ENCODE measurements at places on chromosomes 4 and X.
A peak's percentile ranks its signal among the peaks of the same experiment; 100 is the strongest.

GRCh38 chr4:95018785-95019184, 261.0 kb downstream of the BMPR1B start:
- no peak for DNase-seq

GRCh38 chr4:114729068-114729738, 130.6 kb downstream of the UGT8 start:
- peak; percentile 64 for DNase-seq

DNA sequence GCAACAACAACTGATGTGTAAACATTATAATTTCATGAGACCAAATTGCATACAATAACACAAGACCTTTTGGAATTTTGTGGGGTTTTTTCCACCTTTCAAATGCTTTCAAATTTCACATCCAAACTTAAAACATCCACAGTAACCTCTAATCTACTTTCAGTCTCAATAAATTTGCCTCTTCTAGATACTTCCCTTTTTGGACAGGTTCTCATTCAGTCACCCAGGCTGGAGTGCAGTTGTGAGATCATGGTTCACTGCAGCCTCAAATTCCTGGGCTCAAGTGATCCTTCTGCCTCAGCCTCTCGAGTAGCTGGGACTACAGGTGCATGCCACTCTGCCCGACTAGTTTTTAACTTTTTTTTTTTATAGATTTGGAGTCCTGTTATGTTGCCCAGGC, 556.6 kb downstream of the NLGN4X start:
- DNase-seq: no peak

- DNase-seq: no peak
These were observed 98.1 kb upstream of the OTUD4 start for GRCh38 chr4:145278341-145279121.

DNA sequence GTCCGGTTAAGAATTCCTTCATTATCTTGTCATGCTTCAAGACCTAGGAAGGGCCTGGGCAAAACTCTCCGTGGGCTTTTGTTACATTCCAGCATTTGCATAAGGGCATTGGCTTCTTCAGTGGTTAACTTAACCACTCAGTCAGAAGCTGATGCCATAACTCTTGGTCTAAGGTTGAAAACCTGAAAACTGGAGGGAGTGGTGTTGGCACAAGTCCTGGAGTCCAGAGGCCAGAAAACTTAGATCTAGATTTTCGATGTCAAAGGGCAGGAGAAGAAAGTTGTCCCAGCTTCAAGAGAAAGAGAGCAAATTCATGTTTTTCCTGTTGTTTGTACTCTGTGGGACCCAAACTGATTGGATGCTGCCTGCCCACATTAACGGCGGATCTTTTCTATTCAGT, 86.6 kb upstream of the GC start:
- no peak for DNase-seq

GRCh38 chrX:20056704-20057103, 60.0 kb downstream of the MAP7D2 start:
- no peak for DNase-seq

DNA sequence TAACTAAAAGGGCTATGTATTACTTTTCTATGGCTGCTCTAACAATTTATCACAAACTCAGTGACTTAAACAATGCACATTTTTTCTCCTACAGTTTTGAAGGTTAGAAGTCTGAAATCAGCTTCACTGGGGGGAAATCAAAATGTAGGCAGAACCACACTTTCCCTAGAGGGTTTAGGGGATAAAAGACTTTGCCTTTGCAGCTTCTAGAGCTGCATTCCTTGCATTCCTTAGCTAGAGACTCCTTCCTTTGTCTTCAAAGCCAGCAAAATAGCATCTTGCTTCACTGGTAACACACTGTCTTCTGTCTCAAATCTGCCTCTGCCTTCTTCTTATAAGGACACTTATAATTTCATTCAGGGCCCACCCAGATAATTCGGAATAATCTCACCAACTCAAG, 152.4 kb upstream of the SPIN4 start:
- DNase-seq: no peak

GRCh38 chr4:165308166-165308565, 19.3 kb upstream of the MSMO1 start:
- no peak for DNase-seq

DNA sequence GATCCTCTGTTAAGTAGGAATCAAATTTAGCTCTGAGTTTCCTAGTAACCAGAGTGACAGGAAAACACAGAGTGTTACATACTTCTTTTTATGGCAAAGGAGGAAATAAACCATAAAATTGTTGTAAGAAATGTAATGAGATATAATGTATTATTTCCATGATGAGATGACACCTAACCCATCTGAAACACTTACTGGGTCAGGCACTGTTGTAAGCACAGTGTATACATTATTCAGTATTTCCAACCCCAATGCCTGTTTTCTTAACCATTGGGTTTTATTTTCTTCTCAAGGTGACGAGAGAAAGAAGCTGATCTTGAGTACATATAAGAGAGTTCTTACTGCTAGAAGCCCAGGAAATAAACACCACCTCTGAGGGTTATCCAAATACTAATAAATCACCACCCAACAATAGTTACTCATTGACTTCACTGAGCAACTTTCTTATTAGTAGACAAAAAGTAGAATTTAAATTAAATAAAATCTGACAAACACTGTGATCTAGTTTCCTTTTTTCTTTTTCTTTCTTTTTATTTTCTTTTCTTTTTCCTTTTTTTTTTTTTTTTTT, 4.2 kb upstream of the ENAM start:
- no peak for DNase-seq

- DNase-seq: no peak
These were observed 433.5 kb downstream of the AFF2 start for GRCh38 chrX:148933881-148934280.

DNA sequence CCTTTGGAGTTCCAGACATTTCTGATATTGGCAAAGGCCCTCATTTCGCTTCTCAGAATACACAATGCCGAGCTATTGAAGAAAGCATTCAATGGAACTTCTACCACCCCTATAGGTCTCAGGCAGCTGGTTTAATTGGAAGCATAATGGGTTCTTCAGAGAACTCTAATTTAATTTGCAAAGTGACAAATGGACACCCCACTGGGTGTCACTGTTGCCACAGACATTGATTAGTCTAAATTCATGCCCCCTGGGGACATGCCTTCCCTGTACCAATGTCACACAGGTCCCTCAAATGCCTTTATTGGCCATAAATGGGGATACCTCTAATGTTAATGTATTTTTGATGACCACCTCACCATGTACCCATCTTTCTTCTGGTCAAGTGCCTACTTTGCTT, 22.9 kb upstream of the TMEM255A start:
- no peak for DNase-seq

DNA sequence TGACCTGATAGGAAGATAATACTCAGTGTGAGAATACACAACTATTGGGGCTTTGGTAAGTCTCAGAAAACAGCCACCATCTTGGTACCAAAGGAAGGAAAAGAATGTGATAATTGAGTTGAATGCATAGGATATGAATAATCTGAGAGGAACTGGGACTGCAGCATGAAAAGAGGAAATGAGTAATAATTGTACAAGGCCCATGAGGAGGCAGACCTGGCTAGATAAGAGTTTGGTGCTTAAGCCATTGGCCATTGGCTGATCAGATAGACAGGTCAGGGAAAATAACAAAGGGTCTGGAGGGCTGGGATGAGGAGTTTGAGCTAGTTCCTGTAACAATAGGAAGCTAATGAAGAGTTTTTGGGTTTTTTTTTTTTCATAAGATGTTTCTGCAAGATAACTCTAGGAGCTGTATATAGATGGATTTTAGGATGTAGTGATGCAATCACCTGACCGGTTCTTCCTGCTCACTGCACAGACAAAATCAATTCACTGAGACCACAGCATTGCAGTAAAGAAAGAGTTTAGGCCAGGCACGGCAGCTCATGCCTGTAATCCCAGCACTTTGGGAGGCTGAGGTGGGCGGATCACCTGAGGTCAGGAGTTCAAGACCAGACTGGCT, 5.3 kb upstream of the TRMT2B start:
- DNase-seq: no peak

- DNase-seq: peak; percentile 45
These were observed at the start of gene CHM for GRCh38 chrX:86047174-86047935. TSS of gene CHM (minus strand) at chrX:86047558. CDS start at chrX:86047532, 26 bp downstream.

DNA sequence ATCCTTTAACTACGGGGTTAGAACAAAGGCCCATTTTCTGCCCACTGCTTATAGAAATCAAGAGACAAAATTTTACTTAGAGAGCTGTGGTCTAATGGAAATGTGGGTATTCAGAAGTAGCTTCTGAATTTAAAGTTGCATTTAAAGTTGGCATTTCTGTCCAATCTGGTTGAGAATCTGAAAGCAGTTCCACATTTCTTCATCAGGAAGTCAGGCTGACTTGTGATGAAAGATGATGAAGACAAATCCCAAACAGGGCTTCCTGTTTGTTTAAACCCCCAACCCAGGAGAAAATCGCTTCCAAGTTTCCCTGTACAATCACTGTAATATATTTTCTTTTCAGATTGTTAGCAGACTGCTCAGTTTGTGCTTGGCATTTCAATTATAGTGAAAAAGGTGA, 345.3 kb downstream of the SPRY1 start:
- no peak for DNase-seq

DNA sequence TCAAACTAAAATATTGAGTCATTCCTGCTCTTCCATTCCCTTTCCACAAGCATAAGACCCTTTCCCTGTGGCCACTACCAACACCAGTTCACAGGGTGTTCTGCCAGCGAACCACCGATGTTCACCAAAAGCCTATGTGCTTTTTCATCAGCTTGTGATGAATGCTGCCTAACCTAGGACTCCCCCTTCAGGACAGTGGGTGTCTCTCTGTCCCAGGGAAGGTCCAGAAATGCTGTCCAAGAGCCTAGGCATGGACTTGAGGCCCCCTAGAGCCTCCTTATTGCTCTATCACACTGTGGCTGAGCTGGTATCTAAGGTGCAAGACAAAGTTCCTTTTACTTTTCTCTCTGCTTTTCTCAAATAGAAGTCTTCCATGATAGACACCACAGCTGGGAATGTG, 1015.6 kb downstream of the PCDH19 start:
- no peak for DNase-seq

DNA sequence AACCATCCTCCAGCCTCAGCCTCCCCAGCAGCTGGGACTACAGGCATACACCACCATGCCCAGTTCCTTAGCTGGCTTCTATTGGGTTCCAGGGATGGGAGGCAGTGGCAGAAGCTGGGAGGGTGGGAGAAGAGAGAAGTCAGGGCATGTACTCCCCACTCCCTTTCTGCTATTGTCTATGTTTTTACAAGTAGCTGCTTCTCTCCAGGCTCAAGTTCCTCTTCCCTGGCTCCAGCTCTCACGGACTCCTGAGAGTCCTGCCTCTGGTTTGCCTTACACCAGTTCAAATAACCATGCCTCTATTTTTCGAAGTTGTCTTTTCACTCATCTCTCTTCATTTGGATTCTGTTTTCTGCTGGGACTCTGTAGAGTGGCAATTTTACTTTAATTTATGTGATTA, 2.9 kb downstream of the TBC1D9 start:
- DNase-seq: no peak

- no peak for DNase-seq
These were observed 2.9 kb upstream of the REELD1 start for GRCh38 chr4:146211440-146211839.

DNA sequence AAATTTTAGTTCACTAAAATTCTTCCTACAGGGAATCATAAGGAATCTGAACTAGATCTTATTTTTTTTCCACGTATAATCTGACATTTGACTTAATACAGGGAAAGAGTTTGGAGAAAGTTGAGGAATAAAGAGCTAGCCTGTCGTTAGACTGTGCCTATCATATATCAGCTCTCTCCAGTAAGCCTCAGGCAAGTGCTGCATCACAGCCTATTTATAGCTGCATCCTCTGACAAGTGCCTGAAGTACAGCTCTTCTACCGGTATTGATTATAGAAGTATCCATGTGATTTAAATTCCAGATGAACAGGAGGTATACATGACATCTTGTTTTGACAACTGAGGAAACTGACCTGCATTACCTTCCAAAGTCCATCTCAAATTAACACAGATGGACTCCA, 248.9 kb downstream of the TLL1 start:
- peak; percentile 35 for DNase-seq

- peak; percentile 29 for DNase-seq
These were observed 1.0 kb upstream of the SFRP2 start for GRCh38 chr4:153789741-153790499.
